ENCODE measurements at places on chromosomes 13 and 19.

GRCh38 chr13:109394311-109394988 lies 391.9 kb downstream of the IRS2 start:
- DNase-seq, result no peak

GRCh38 chr13:41427666-41428065 lies 29.7 kb upstream of the RGCC start:
- no peak for DNase-seq

GRCh38 chr13:77696006-77696878 lies 1.2 kb upstream of the SLAIN1 start:
- DNase-seq, result peak; percentile 23

GRCh38 chr19:17078920-17079709 lies 3.5 kb downstream of the MYO9B start:
- DNase-seq, result peak; percentile 18

- DNase-seq, result no peak
Observed at GRCh38 chr19:1763648-1764639, 10.6 kb downstream of the ONECUT3 start.

GRCh38 chr13:31195616-31196015 lies 4.2 kb upstream of the B3GLCT start:
- no peak for DNase-seq

GRCh38 chr13:91482427-91482826 lies 84.0 kb downstream of the GPC5 start:
- DNase-seq, result no peak

GRCh38 chr19:42284066-42284501 lies 15.0 kb downstream of the CIC start:
- no peak for DNase-seq
